ENCODE measurements at places on chromosomes 2 and 18. TPM values are rescaled to one million over a fixed set of nuclear protein-coding genes. Genes with fewer than 3 reads are reported as not detected.

DNA sequence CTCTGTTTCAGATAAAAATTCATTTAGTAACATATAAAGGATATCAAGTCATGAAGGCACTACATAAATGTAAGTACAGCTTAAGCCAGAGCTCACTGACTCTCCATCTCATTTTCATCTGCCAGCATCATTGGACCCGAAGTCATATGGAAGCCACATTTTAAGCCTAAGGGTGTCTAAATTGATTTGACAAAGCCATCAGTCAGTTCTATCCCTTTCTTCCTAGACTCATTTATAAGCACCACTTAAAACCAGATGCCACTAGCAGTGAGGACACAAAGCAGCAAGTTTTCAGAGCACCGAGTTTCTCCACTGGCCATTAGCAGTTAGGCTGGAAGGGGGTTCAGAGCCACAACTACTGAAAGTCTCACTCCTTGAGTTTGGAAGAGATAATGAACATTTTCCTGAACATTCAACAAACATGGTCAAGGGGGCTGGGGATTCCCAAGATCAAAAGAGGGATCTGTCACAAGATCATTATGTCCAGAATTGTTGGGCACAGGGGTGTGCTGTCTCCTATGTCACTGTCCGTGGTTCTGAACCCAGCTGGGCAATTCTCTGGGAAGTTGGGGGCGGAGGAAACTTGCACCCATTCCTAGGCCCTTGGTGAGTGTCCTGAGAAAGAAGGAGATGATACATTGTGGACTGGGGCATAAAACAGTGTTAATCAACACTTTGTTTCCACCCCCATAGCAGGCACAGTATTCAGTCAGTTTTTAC, 158.5 kb upstream of the LMAN1 start:
- H3K4me3 ChIP-seq, result no peak overlapping the region
- no peaks in the 10 kb centered on the region for H3K27me3 ChIP-seq
- H3K36me3 ChIP-seq, result no peaks in the 10 kb centered on the region
- DNase-seq, result no peak
- H3K27ac ChIP-seq, result no peak overlapping the region

GRCh38 chr18:63151539-63151938, 168.0 kb downstream of the BCL2 start:
- H3K4me3 ChIP-seq, result no peak overlapping the region
- H3K36me3 ChIP-seq, result no peaks in the 10 kb centered on the region

DNA sequence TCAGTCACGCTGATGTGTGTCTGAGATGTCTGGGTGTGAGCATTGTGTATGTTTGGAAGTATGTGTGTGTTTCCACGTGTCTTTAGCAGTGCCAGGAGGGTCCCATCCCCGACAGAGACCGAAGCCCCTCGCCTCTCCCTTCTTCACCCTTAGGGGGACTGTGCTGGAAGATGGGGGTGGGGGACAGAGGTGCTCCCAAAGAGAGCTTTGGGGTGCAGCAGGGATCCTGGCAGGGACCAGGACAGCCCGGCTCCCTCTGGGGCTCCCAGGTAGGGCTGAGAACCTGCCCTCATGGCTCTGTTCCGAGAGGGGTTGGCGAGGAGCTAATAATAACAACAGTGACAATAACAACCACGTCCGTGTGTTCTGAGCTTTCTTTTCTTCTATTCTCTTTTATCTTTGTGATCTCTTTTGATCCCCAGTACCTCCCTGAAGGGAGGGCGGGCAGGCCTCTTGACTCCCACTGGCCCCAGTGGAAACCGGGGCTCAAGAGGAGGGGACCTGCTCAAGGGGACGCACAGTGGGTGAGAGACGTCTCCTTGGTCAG, 57.6 kb downstream of the SMAD7 start:
- H3K36me3 ChIP-seq, result no peaks in the 10 kb centered on the region
- no peaks in the 10 kb centered on the region for H3K27me3 ChIP-seq
- DNase-seq, result no peak
- no peak overlapping the region for H3K4me3 ChIP-seq
- no peak overlapping the region for H3K27ac ChIP-seq
- H3K4me1 ChIP-seq, result peaks cover 11% of the 10 kb centered on the region

- DNase-seq, result no peak
- no peak overlapping the region for H3K27ac ChIP-seq
- H3K4me1 ChIP-seq, result no peaks in the 10 kb centered on the region
- no peaks in the 10 kb centered on the region for H3K36me3 ChIP-seq
- H3K4me3 ChIP-seq, result no peak overlapping the region
These were observed 422.7 kb downstream of the TGIF1 start for GRCh38 chr18:3872641-3873040.

DNA sequence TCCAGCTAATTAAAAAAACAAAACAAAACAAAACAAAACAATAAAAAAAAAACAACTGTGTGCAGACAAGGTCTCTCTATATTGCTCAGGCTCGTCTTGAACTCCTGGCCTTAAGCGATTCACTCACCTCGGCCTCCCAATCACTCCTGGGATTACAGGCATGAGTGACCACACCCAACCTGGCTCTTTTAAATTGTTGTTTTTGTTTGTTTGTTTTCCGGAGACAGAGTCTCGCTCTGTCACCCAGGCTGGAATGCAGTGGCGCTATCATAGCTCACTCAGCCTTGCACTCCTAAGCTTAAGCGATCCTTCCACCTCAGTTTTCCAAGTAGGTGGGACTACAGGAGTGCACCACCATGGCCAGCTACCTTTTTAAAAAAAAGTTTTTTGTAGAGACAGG, 201.6 kb downstream of the EN1 start:
- H3K27ac ChIP-seq, result no peak overlapping the region
- no peaks in the 10 kb centered on the region for H3K27me3 ChIP-seq
- H3K36me3 ChIP-seq, result no peaks in the 10 kb centered on the region
- no peaks in the 10 kb centered on the region for H3K4me1 ChIP-seq

DNA sequence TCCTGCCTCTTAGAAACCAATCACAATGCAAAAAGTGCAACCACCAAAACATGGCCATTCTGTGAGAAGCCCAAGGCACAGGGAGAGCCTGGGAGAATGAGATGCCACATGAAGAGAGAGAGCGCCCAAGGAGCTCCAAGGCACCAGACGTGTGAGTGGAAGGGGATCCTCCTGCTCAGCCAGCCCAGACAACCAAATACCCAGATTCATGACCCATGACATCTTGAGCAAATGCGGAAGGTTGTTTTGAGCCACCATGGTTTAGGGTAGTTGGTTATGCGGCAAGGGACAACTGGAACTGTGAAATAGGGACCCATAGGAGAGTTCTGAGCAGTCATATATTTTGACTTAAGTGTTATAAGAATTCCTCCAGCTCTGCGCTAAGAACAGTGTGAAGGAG, 7.0 kb downstream of the AFF3 start:
- DNase-seq, result no peak
- no peaks in the 10 kb centered on the region for H3K4me1 ChIP-seq
- H3K27ac ChIP-seq, result no peak overlapping the region
- H3K27me3 ChIP-seq, result no peaks in the 10 kb centered on the region

DNA sequence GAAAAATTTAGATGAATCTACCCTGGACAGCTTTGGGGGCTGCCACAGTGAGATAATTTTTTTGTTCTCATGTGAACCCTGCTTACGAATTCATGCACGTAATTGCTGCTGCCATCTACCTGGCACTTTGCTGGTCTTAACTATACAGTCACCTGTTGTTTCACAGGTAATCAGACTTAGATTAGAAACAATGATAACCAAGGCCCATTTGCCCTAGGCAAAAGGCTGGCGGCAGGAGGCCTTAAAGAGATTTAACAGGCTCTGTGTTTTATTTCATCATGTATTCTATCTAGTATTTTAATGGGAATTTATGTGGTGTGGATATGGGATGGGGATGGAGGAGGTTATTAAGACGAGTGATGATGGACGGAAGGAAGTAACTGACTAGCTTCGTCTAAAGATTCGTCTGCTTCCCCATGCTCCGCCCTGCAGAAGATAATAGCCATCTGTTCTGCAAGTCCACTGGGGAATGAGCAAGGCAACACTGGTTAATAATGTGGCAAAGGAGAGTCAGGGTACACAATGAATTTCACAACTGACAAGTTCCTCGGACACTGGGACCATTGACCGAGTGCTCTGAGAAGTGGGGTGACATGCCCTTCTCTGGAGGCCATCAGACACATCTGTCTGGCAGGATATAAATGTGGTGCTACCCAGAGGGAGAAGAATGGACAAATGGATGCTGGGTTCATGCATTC, 291.8 kb upstream of the TNP1 start:
- H3K27me3 ChIP-seq, result no peaks in the 10 kb centered on the region
- H3K36me3 ChIP-seq, result no peaks in the 10 kb centered on the region
- H3K4me3 ChIP-seq, result no peak overlapping the region
- peak; percentile 39 for DNase-seq

GRCh38 chr2:46344706-46345105, 47.5 kb downstream of the EPAS1 start:
- H3K4me3 ChIP-seq, result no peak overlapping the region
- H3K36me3 ChIP-seq, result peaks cover 14% of the 10 kb centered on the region
- H3K27me3 ChIP-seq, result no peaks in the 10 kb centered on the region
- H3K27ac ChIP-seq, result peak overlapping the region; percentile 4

- no peak overlapping the region for H3K27ac ChIP-seq
- H3K27me3 ChIP-seq, result no peaks in the 10 kb centered on the region
- no peaks in the 10 kb centered on the region for H3K4me1 ChIP-seq
- DNase-seq, result no peak
- no peak overlapping the region for H3K4me3 ChIP-seq
These were observed 33.9 kb downstream of the FBXO15 start for GRCh38 chr18:74113711-74114110.

GRCh38 chr2:98795891-98796676, 65.2 kb upstream of the MGAT4A start:
- H3K36me3 ChIP-seq, result no peaks in the 10 kb centered on the region
- H3K27me3 ChIP-seq, result no peaks in the 10 kb centered on the region
- no peak overlapping the region for H3K27ac ChIP-seq

- H3K27ac ChIP-seq, result no peak overlapping the region
- no peak for DNase-seq
- no peak overlapping the region for H3K4me3 ChIP-seq
- no peaks in the 10 kb centered on the region for H3K36me3 ChIP-seq
These were observed 13.4 kb upstream of the LRPPRC start for GRCh38 chr2:44009136-44009735.

- H3K4me3 ChIP-seq, result no peak overlapping the region
- no peak overlapping the region for H3K27ac ChIP-seq
- H3K27me3 ChIP-seq, result no peaks in the 10 kb centered on the region
- peaks cover 63% of the 10 kb centered on the region for H3K4me1 ChIP-seq
- H3K36me3 ChIP-seq, result no peaks in the 10 kb centered on the region
These were observed 146.6 kb downstream of the VAPA start for GRCh38 chr18:10060469-10060782.

DNA sequence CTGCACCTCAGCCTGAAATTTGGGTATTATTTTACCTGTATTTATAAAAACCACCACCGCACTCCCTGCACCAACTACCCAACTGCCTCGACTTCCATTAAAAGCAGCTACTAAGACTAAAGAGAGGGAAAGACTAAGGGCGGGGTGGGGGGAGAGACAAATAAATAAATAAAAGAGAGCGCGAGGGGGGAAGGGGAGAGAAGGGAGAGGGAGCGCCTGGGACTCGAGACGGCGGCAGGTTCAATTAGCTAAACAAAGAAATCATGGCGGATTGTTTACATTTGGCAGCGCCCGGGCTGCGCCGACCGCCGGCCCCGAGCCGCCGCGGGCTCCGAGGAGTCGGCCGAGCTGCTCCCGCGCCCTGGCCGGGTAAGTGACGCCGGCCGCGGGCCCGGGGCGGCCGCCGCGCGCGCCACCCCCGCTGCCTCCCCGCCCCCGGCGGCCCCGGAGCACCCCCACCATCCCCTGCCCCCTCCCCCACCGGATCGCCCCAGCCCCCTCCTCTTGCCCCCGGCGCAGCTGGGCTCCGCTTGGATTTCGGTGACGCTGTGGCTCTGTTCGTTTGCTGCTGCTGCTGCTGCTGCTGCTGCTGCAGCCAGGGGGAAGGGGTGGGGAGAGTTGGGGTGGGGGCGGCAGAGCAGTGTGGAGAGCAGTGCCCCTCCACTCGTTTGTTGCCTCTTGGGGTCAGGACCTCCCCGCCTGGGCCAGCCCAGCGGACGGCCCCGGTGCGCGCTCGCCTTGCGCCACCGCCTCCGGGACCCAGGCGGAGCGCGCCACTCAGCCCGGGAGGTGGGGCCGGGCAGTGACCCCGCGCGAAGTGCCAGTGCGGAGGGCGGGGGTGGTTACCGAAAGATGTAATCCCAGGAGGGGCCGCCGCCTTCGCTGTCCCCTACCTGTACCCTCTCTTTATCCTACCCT, 187.2 kb upstream of the FANCL start:
- peak overlapping the region; percentile 42 for H3K4me3 ChIP-seq
- peaks cover 18% of the 10 kb centered on the region for H3K4me1 ChIP-seq
- H3K27me3 ChIP-seq, result peaks cover 38% of the 10 kb centered on the region
- DNase-seq, result no peak

DNA sequence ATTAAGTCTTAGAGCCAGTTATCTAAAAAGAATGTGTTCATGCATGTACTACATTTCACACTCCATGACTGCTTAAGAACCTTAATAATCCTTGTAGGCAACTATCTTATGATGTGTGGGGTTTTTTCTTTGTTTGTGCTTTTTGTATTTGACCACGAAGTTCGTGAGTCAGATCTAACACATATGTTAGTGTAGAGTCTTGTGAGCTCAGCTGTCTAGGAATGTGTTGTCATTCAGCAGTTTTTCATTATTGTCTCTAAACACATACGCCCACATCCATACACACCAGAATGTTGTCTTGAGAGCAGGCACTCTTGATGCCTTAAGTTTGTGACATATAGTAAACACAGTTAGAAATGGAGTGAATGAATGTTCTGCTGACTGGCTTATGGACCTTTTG, 38.4 kb downstream of the CAB39 start:
- H3K27ac ChIP-seq, result no peak overlapping the region
- H3K27me3 ChIP-seq, result no peaks in the 10 kb centered on the region
- no peak overlapping the region for H3K4me3 ChIP-seq
- DNase-seq, result no peak
- no peaks in the 10 kb centered on the region for H3K36me3 ChIP-seq

DNA sequence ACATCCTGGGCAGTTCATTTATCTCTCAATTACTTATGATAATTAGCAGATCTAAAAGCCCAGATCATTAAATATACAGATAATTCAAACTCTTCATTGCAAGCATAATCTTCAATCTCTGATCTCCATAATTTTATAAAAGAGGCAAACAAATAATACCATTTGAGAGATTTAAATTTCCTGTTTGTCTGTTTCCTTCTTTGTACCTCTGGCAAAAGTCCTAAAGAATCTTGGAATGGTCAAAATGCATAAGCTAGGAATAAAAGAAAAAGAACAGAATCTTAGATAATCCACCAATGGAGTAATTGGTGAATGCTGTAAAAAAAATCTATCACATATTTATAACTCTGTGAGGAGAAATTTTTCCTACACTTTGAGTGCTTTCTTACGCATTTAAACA, 1080.9 kb upstream of the ZEB2 start:
- no peak overlapping the region for H3K4me3 ChIP-seq
- no peak for DNase-seq
- no peaks in the 10 kb centered on the region for H3K36me3 ChIP-seq
- H3K27me3 ChIP-seq, result no peaks in the 10 kb centered on the region

Gene RESP18
- not detected for total RNA-seq

Gene SLC9A4
- total RNA-seq, result not detected

Gene CCL20
- total RNA-seq, result not detected

Gene GPR35
- 4.0 TPM for total RNA-seq

Gene ABCG5
- total RNA-seq, result not detected

Gene MORN2
- total RNA-seq, result 10.8 TPM

Gene ZNF804A
- total RNA-seq, result not detected

Gene TMEM182
- 2.8 TPM for total RNA-seq
